A549 (cell line): ENCODE measurements at places on chromosomes 3 and 15. TPM values are rescaled to one million over a fixed set of nuclear protein-coding genes. Genes with fewer than 3 reads are reported as not detected.

Gene PYGO1
- 6.1 to 6.6 TPM (median 6.3 TPM) in 3 replicates for polyA plus RNA-seq

DNA sequence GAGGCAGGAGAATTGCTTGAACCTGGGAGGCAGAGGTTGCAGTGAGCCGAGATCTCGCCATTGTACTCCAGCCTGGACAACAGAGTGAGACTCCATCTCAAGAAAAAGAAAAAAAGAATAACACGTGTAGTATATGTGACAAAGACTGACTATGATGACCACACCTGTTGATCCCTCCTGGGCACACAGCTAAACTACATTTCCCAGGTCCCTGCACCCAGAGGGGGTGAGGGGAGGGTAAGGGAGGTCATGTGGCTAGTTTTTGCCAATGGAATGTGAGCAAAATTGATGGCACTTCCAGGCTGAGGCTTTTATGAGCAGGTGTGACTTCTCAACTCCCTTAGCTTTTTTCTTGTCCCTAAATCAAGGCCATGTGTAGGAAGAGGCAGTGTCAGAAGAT, 58.2 kb downstream of the KLHL6 start:
- DNase-seq: no peak

Gene PARP3
- polyA plus RNA-seq: 10.8 to 14.0 TPM (median 11.0 TPM) in 3 replicates

- DNase-seq: no peak
These were observed 16.8 kb downstream of the AP4E1 start for GRCh38 chr15:50925281-50925680.

DNA sequence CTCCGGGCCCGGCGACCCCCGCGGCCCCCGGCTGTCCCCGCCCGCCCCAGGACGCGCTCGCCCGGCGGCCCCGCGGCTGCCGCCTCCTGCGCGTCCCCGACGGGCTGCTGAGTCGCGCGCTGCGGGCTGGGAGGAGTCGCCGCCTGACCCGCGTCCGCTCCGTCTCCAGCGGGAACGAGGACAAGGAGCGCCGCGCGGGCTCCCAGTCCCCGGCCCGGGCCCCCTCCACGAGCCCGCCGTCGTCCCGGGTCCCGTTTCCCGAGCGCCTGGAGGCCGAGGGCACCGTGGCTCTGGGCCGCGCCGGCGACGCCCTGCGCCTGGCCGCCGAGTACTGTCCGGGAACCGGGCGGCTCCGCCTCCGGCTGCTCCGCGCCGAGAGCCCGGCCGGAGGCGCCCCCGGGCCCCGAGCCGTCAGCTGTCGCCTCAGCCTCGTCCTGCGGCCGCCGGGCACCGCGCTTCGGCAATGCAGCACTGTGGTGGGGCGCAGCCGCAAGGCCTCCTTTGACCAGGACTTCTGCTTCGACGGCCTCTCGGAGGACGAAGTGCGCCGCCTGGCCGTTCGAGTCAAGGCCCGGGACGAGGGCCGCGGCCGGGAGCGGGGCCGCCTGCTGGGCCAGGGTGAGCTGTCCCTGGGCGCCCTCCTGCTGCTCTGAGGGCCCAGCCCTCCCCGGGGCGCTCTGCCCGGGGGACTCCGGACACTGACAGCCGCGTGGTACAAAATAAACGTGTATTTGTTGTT, 1.5 kb downstream of the C2CD4A start:
- DNase-seq: peak; percentile 81
